ENCODE measurements at places on chromosomes 12 and 14. TPM values are rescaled to one million over a fixed set of nuclear protein-coding genes. Genes with fewer than 3 reads are reported as not detected.

Gene KCNK13
- total RNA-seq, result not detected

Gene CLEC2A
- total RNA-seq, result not detected

Gene R3HDM2
- total RNA-seq, result 19.0 TPM

Gene IGFBP6
- 396 TPM for total RNA-seq

Gene TAS2R8
- 0.43 TPM for total RNA-seq

Gene VDR
- 8.2 TPM for total RNA-seq

Gene MTHFD1
- total RNA-seq, result 30.9 TPM

Gene MBD6
- total RNA-seq, result 4.8 TPM

Data from fibroblast of villous mesenchyme (primary cell).